ENCODE measurements at places on chromosomes 6 and 20. TPM values are rescaled to one million over a fixed set of nuclear protein-coding genes. Genes with fewer than 3 reads are reported as not detected.

PLN gene
- total RNA-seq: 178 TPM

FAM217A gene
- not detected for total RNA-seq

LZTS3 gene
- 3.1 TPM for total RNA-seq

COMMD7 gene
- 11.9 TPM for total RNA-seq

ZNF391 gene
- total RNA-seq: 6.9 TPM

TMEM14B gene
- total RNA-seq: 78.7 TPM

TRERF1 gene
- 12.1 TPM for total RNA-seq

CST5 gene
- total RNA-seq: not detected

MAS1 gene
- total RNA-seq: 0.05 TPM

CRIP3 gene
- total RNA-seq: 3.9 TPM

DNA sequence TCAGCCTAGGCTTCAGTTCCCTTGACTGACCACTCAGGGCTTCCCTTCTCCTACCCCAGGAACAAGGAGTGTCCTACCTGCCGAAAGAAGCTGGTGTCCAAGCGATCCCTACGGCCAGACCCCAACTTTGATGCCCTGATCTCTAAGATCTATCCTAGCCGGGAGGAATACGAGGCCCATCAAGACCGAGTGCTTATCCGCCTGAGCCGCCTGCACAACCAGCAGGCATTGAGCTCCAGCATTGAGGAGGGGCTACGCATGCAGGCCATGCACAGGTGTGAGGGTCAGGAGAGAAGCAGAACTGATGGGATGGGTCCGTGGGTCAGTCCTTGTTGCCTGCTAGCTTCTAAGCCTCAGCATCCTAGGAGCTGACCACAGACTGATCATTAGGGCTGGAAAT, 1.6 kb downstream of the RING1 start:
- no peak for DNase-seq

- no peak for DNase-seq
These were observed 7.5 kb downstream of the FBXO5 start for GRCh38 chr6:152975204-152975915.

- no peak for DNase-seq
These were observed 59.5 kb downstream of the LYRM4 start for GRCh38 chr6:5201271-5201670.

- DNase-seq: no peak
These were observed 79.7 kb downstream of the JARID2 start for GRCh38 chr6:15325540-15325955.

GRCh38 chr6:84042603-84043002, 9.0 kb downstream of the MRAP2 start:
- no peak for DNase-seq

DNA sequence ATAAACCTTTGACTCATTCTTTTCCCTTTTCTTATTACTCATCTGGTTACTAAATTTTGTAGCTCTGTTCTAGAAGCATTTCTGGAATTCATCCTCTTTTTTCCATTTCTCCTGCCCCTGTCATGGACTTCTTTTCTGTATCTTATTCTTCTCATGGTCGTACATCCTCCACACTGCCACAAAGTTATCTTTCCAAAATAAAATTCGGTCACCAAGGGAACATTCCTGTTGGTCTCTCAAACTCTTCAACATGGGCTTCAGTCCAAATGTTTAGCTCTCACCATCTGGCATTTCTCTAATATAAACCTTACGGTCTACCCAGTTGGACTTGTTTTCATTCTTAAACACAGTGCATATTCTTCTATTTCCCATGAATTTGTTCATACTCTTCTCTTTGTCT, 428.8 kb upstream of the ID4 start:
- DNase-seq: no peak

- no peak for DNase-seq
These were observed 40.2 kb upstream of the PROKR2 start for GRCh38 chr20:5356941-5357340.

DNA sequence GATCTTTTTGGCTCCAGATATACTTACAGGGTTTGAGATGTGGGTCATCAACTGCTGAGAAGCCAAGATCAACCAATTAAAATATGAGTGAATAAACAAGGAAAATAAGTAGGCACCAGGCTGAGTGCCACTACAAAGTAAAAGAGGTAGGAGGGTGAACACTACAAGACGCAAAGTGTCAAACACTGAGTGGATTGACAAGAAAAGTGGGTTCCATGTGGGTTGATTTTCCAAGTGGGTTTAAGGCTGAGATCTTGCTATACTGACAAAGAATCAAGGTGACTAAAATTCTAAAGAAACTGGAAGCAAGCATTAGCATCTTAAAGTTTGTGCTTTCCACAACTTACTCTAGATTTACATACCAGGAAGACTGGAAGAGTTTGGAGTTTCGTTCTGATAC, 160.4 kb upstream of the SPACA1 start:
- no peak for DNase-seq

- DNase-seq: no peak
These were observed 64.7 kb downstream of the RFX6 start for GRCh38 chr6:116941727-116942126.

GRCh38 chr6:7451326-7451725, 61.7 kb downstream of the RIOK1 start:
- no peak for DNase-seq

DNA sequence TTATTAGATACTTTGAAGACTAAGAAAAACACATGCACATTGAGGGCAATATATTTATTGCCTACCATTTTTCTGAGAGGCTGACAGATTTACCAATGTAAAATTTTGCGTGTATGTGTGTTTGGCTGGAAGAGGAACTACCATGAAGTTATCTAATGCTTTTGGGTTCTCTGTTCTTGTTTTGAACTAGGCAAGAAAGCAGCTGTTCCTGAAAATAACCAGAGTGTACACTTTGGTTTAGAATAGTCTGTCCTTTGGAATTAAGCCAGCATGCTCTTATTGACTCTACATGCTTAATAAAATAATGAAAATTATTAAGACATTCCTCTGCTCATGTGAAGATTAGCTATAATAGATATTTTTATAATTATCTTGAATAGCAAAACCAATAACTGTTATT, 129.2 kb downstream of the MYB start:
- no peak for DNase-seq

GRCh38 chr6:21604081-21604480, 10.5 kb downstream of the SOX4 start:
- DNase-seq: no peak

- no peak for DNase-seq
These were observed at the start of gene CD93 for GRCh38 chr20:23086056-23086566. TSS of gene CD93 (minus strand) at chr20:23086324. CDS start at chr20:23086192, 132 bp downstream.

DNA sequence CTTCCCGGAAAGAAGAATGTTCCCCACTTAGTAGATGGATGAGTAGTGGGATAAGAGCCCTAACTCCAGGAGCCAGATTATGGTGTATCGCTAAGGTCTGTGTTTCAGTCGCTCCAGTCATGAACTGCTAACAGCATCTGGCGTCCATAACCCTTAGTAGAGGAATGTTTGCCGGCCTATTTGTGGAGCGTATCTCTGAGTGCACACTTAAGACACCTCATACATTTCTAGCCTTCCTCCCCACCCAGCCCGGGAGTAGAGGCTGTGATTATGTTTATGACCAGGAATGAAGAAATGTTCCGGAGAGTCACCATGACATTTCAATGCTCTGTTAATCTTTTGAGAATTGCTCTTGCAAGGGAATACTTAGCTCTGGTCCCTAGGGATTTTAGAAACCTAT, 251.1 kb upstream of the SOX4 start:
- no peak for DNase-seq

DNA sequence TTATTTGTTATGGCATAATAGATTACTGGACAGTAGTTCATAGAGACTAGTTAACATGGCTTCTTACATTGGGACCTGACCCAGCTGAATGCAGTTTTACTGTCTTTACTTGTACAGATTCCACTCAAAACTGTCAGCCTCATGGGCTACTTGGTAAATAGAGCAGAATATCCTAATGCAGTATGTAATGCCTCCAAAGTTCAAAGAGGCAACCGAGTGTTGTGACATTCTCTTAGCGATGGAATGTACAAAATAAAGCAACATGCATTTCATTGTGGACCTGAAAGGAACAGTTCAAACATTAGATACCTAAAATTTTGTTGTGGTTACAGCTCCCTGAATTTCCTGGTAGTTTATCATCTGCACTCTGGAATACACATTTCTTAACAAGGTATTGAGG, 29.1 kb upstream of the RGS17 start:
- no peak for DNase-seq

DNA sequence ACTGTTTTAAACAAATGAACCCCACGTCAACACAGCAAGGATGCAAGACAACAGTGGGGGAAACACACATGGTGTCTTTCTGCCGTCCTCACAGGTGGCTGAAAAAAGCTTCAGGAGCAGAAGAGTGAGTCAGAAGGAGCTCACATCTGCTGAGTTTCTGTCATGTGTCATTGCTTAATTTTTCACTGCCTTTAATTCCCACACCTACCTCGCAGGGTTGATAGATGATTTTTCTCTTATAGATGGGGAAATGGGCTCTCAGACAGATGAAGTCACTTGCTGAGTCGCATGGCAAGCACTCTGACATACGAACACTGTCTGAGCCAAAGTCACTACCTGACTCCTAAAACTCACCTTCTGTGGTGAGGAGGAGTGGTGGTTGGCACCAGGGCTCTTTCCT, 28.3 kb upstream of the CARMIL1 start:
- DNase-seq: no peak

GRCh38 chr6:164106345-164106769, 691.8 kb downstream of the QKI start:
- DNase-seq: no peak

DNA sequence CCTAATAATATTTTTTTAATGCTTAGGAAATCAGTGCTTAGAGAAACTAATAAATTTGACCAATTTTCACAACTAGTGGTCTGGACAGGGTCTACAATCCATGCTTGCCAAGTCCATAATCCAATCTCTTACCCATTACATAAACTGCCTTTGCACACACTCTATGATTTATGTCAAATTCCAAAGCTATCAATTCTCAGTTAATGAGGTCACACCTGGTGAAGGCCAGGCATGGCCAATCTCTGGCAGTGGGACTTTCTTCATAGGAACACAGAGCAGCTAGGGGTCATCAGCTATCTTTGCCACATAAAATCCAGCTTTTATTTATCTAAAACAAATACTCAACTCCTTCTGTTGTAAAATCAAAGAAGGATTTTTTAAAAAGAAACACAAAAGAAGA, 21.2 kb downstream of the PAK5 start:
- no peak for DNase-seq

DNA sequence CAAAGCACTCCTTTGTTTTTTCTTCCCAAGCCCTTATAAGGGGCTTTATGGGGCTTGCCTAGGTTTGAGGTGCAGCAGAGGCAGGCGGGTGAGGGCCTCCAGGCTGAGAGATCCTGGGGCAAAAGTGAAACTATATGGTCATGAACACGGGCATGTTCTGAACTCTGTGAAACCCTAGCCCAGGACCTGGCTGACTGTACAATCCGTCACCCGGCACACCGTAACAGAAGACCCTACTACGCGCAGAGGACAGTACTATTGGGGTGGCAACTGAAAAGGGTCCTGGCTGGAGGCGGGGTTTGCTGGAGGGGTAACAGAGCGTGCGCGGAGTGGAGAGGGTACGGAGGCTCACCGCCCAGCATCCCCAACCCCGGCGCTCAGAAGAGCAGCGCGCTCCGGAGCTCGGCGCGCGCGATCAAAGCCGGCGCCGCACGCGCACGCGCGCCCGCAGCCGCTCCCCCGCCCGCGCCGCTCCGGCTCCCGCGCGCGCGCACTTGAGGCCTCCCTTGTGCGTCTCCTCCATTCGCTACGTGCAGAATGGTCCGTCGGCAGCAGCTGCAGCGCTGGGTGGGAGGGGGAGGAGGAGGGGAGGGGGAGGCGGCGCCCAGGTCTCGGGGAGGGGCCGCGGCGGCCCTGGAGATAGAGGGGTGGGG, 54.2 kb downstream of the MRPL14 start:
- peak; percentile 88 for DNase-seq

GRCh38 chr20:39592371-39592770, 630.2 kb downstream of the DHX35 start:
- no peak for DNase-seq

DNA sequence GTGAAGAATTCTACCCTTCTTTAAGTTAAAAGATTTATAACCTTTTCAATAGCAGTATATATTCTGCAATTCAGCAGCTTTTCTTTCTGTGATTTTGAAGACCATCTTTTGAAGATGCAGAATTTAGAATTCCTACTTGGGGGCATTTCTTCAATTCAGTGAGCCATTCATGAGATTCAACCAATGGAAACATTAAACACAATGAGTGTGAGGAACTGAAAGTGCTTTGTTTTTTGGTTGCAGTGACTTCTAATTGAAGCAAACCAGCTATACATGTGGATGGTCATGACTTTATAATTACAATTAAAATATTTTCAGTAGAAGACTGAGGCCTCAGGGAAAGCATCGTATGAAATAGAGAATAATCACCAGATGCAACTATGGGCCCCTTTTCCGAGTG, 108.3 kb downstream of the CARMIL1 start:
- DNase-seq: no peak

- no peak for DNase-seq
These were observed 32.2 kb downstream of the C6orf52 start for GRCh38 chr6:10662207-10662606.

- DNase-seq: no peak
These were observed 51.7 kb upstream of the HINT3 start for GRCh38 chr6:125904871-125905270.

- DNase-seq: peak; percentile 29
These were observed 92.1 kb downstream of the POPDC3 start for GRCh38 chr6:105087571-105088211.

- DNase-seq: no peak
These were observed 4.0 kb upstream of the CST1 start for GRCh38 chr20:23754731-23755130.

DNA sequence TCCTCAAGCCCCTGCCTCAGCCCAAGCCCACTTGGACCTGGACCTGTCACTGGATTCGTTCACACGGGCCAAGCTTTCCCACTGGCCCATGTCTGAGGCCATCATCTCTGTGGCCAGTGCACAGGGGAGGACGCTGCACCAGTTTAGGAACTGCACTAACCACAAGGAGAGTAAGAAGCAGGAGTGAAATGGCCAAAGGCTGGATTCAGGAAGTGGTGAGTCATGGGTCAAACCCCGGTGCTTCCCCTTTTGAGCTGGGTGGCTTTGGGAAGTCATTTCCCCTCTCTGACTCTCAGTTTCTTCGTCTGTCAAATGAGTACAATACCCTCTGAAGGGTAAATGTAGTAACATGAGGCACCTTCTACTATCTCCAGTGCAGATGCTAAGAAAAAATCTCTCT, 87.9 kb downstream of the CD40 start:
- DNase-seq: no peak

- no peak for DNase-seq
These were observed 5.1 kb downstream of the SNTA1 start for GRCh38 chr20:33438481-33438880.

DNA sequence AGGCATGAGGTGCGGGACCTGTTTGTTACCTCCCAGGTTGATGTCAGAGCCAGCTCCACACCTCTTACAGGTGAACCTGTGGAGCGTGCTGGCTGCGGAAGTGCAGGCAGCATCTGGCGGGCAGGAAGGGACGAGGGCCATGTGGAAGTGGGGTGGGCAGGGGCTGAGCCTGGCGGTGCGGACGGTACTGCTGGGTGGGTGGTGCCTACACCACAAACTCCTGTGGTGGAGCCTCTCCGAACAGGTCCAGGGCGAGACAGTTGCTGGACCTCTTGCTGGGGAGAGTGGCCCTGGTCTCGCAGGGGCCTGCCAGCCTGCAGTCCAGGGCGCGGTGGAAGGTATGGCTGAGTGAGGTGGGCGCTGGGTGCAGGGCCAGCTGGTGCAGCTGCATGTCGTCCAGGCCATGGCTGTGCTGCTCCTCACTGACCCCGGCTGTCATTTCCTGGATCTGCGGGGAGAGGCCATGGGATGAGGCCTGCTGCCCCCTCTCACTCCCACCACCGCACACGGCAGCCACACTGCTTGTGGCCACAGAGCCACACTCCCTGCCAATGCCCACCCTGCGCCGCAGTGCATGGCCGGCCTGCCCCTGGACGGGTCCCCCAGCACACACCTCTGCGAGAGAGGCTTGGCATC, 22.0 kb downstream of the FRMD1 start:
- DNase-seq: no peak

All from urinary bladder (tissue), 4 donors.